ENCODE measurements at places on chromosomes 7 and 10. TPM values are rescaled to one million over a fixed set of nuclear protein-coding genes. Genes with fewer than 3 reads are reported as not detected.

GRCh38 chr7:67631476-67631875 is 634.8 kb downstream of the TYW1 start:
- H3K36me3 ChIP-seq, result no peaks in the 10 kb centered on the region
- DNase-seq, result no peak
- no peak overlapping the region for H3K4me3 ChIP-seq
- H3K27ac ChIP-seq, result no peak overlapping the region
- no peaks in the 10 kb centered on the region for H3K27me3 ChIP-seq

- peaks cover 90% of the 10 kb centered on the region for H3K36me3 ChIP-seq
- H3K27me3 ChIP-seq, result 0 out of 2 replicates have a peak, but pooled peaks cover 3% of the 10 kb centered on the region
- H3K4me3 ChIP-seq, result no peak overlapping the region
- DNase-seq, result no peak
- H3K27ac ChIP-seq, result no peak overlapping the region
Observed at GRCh38 chr10:13331646-13332045, 16.4 kb downstream of the SEPHS1 start.

- no peak overlapping the region for H3K4me3 ChIP-seq
- H3K36me3 ChIP-seq, result peaks cover 83% of the 10 kb centered on the region
- no peaks in the 10 kb centered on the region for H3K27me3 ChIP-seq
- no peak for DNase-seq
Observed at GRCh38 chr7:158650821-158651225, 53.8 kb downstream of the NCAPG2 start.

DNA sequence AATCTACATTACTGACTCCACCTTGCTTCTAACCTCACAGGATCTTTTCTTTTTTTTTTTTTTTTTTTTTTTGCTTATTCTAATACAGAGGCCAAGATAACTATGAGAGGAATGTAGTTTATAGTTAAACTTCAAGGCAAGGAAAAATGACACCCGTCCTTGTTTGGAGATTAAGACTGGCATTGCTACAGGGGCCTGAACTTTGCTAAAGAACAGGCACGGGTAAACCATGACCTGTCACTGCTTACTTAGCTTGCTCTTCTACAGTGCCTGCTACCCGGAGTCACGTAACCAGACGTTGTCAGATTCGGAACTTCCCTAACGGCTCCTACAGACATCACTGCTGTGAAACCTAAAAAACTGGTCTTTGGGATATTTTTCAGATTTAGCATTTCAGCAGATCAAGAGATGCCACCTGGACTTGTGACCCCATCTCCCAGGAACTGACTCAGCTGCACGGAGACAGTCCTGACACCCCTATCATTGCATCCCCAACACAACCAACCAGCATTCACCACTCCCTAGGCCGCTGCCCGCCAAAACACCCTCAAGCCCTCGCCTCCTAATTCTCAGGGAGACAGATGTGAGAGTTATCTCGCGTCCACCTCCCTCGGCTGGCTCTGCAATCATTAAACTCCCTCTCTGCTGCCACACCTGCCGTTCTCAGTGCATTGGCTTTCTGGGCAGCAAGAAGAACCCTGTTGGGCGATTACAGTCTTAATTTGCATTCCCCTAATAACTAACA is 27.5 kb downstream of the MAD1L1 start:
- no peak overlapping the region for H3K27ac ChIP-seq
- no peaks in the 10 kb centered on the region for H3K4me1 ChIP-seq
- no peaks in the 10 kb centered on the region for H3K27me3 ChIP-seq
- DNase-seq, result no peak

GRCh38 chr7:105623378-105623777 is 42.1 kb upstream of the EFCAB10 start:
- no peak overlapping the region for H3K4me3 ChIP-seq
- H3K4me1 ChIP-seq, result no peaks in the 10 kb centered on the region
- no peak for DNase-seq

- H3K27ac ChIP-seq, result no peak overlapping the region
- DNase-seq, result no peak
- H3K4me3 ChIP-seq, result no peak overlapping the region
- no peaks in the 10 kb centered on the region for H3K36me3 ChIP-seq
- no peaks in the 10 kb centered on the region for H3K27me3 ChIP-seq
Observed at GRCh38 chr7:24135003-24135817, 148.8 kb upstream of the NPY start.

DNA sequence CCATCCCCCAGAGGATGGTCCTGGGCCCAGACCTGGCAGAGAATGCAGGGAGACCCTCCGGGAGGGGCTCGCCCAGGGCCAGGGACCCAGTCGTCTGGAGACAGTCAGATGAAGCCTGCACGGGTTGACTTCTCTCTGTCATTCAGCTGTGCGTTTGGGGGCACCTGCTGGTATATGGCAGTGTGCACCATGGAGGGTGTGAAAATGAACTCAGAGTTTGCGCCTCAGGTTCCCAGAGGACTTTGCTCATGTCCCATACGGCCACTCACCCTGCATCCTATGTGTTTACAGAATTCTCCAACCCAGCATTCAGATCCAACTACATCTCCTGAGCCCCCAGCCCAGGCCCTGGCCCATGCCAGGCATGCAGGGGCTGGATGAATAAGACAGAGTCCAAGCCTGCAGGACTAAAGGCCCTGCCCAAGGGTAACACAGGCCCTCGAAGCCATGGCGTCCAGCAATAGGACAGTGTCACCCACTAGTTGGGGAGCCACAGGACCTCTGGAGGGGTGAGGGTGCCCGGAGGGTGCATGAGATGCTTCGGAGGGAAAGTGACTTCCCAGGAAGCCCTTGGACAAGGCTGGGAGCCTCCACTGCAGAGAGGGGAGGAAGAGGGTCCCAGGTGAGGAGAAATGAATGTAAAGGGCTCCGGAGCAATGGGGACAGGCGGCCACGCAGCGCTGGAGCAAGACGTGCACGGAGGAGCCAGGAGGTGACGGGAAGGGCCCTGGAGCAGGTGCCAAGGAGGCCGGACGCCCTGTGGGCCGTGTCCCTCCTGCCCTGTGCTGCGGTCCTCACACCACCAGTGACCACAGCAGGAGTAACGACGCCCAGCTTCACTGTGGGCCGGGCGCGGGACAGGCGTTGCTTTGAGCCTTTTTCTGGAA is 36.3 kb downstream of the CALML3 start:
- H3K4me3 ChIP-seq, result no peak overlapping the region
- no peak overlapping the region for H3K27ac ChIP-seq
- H3K36me3 ChIP-seq, result no peaks in the 10 kb centered on the region
- no peaks in the 10 kb centered on the region for H3K27me3 ChIP-seq
- DNase-seq, result no peak
- no peaks in the 10 kb centered on the region for H3K4me1 ChIP-seq

GRCh38 chr10:107687701-107688100 is 523.2 kb upstream of the SORCS1 start:
- H3K4me3 ChIP-seq, result no peak overlapping the region
- no peak for DNase-seq
- no peaks in the 10 kb centered on the region for H3K36me3 ChIP-seq
- no peaks in the 10 kb centered on the region for H3K27me3 ChIP-seq
- H3K27ac ChIP-seq, result no peak overlapping the region
- H3K4me1 ChIP-seq, result no peaks in the 10 kb centered on the region

- no peaks in the 10 kb centered on the region for H3K4me1 ChIP-seq
- H3K36me3 ChIP-seq, result no peaks in the 10 kb centered on the region
- no peak overlapping the region for H3K4me3 ChIP-seq
- H3K27ac ChIP-seq, result no peak overlapping the region
Observed at GRCh38 chr7:50470250-50471163, 20.4 kb upstream of the FIGNL1 start.

- H3K27me3 ChIP-seq, result no peaks in the 10 kb centered on the region
- no peak for DNase-seq
- no peaks in the 10 kb centered on the region for H3K36me3 ChIP-seq
- no peak overlapping the region for H3K4me3 ChIP-seq
Observed at GRCh38 chr10:104796823-104797222, 155.7 kb downstream of the SORCS3 start.

Gene ERVW-1
- total RNA-seq, result 0.09 TPM

Gene TRIP6
- 120 TPM for total RNA-seq

Gene PDE6C
- not detected for total RNA-seq

Gene ZNF467
- total RNA-seq, result 0.31 TPM

Gene TMEM270
- total RNA-seq, result not detected

Gene KCNMA1
- 2.0 TPM for total RNA-seq

Gene STEAP1B
- 3.2 TPM for total RNA-seq

Gene CRPPA
- 1.9 TPM for total RNA-seq

Gene OR2A12
- total RNA-seq, result not detected

Data from H9 (cell line).